Activated CD4-positive, CD25-positive, alpha-beta regulatory T cell treated with anti-CD3 and anti-CD28 coated beads, Interleukin-2, amount 50 U/mL, for 72 hours (primary cell): ENCODE measurements at places on chromosomes 2 and 18.

DNA sequence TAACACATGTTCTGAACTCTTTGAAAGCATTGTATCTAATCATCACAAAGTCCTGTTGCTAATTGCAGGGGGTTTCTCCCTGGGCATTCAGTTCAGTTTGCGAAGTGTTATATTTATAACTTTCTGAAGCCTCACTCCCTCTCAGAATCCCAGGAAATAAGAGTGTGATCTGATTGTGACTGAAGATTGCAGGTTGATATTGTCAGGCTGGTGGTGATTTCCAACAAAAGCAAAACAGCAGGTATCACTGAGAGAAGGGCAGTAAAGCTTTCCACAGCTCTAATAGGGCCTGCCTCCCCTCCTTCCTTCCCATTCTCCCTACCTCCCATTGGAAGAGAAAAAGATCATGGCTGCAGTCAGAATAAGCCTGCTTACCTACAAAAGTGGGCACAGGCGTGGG, 466.7 kb upstream of the FSHR start:
- no peak for DNase-seq

DNA sequence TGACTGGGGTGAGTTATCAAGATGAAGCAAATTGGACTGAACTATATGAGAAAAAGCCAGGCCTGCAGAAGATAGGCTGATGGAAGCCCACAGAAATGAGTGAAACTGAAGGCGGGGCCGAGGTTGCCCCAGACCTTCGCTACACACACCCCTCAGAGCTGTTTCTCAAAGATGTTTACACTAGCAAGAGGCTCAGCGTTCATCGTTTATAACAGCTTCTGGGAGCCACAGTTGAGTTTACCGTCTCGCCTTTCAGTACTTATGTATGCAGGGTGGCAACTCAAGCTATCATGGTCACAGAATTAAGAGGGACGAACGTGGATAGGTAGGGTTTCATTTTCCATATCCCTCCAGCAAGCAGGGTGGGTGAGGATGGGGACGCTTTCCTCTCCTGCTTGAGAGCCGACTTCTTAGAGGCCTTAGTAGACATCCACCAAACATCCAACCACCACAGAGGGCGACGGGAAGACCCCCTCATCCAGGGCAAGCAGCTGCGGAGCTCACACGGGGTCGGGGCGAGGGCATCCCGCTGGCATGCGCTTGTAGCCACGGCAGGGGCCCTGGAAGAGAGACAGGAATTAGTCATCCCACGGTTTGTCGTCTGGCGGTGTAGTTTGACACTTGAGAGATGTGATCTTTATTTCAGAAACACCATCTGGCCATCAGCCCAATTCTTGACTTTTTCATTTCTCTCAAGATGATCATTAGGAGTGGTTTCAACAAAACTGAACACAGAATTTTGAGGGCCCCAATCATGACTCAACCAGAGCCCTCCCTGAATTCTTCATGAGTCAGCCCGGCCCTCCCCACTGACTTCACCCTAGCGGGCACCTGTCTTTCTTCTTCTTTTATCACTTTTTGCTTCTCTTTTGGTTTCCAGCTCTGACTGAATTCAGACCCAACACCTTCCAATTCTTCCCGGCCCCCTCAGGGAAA, 109.1 kb upstream of the CTDP1 start:
- DNase-seq, result peak; percentile 8

- no peak for DNase-seq
These were observed 42.4 kb upstream of the COL5A2 start for GRCh38 chr2:189221811-189222467.

DNA sequence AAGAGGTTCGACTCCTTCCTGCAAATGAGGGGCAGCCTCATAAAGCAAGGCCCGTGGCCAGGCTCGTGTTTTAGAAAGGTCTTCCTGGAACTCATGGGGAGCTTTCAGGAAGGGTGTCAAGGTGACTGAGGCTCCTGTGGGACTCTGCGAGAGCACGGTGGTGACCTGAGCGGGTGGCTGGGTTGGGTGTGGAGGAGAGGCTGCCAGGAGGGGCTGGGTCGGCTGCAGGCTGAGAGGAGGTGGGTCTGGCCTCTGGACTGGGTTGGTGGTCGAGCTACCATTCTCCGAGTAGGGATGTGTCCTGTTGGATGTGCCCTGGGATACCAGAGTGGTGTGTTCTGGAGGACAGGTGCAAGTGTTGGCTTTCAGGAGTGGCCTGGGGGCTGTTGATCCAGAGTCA, 86.4 kb downstream of the DGKD start:
- DNase-seq, result no peak

GRCh38 chr2:40558761-40559160, 106.9 kb upstream of the SLC8A1 start:
- DNase-seq, result no peak

- no peak for DNase-seq
These were observed 165.5 kb downstream of the L3MBTL4 start for GRCh38 chr18:6249170-6249569.

- no peak for DNase-seq
These were observed 244.1 kb upstream of the MYT1L start for GRCh38 chr2:2575181-2575577.

GRCh38 chr2:226489775-226490541, 309.7 kb downstream of the IRS1 start:
- DNase-seq, result no peak

DNA sequence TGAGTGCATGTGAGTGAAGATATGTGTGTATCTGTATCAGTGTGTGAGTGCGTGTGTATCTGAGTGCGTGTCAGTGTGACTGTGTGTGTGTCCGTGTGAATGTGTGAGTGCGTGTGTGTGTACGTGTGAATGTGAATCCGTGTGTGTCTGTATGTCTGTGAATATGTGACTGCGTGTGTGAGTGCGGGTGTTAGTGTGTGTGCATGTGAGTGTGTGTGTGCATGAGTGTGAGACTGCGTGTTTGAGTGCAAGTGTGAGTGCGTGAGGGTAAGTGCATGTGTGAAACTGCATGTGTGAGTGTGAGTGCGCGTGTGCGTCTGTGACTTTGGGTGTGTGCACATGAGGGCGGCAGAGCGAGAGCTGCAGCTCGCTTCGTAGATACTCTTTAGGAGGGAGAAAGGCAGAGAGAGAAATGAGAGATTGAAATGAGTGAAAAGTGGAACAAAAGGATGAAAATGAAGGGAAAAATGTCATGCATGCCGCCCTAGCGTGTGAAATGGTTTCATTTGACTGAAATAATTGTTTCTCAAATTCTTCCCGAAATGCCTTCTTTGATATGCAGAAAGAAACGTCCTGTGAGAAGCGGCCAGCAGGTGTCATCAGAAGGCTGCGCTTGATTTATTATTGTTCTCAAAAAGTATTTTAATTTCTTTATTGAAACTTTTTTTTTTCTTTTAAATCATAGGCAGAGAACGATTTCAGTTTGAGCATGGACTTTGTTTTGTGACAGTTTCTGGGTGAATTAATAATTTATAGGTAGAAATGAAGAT, 25.6 kb downstream of the ZNF407 start:
- DNase-seq, result no peak

- no peak for DNase-seq
These were observed 77.7 kb downstream of the SMAD4 start for GRCh38 chr18:51107598-51108305.

GRCh38 chr2:111116011-111116746, 4.5 kb upstream of the BCL2L11 start:
- DNase-seq, result no peak

DNA sequence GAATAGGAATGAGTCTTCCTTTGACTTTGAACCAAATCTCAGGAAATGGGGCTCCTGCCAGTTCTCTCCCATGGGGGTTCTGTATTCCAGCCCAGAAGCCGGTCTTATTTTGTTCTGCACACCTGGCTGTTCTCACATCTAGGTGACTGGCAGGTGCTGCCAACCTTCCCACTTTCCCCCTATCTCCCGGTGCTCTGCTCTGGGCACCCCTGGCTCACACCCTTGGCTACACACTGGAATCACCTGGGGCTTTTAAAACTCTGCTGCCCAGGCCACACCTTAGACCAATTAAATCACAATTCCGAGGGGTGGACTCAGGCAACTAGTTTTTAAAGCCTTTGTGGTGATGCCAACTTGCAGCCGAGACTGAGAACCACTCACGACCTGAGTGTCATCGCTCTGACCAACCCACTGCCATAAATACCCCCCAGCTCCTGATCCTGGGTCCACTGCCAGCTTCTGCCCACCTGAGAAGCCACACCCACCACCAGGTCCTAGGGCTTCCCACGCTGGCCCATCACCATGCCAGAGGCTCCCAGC, 69.2 kb downstream of the KCNF1 start:
- DNase-seq, result peak; percentile 17

DNA sequence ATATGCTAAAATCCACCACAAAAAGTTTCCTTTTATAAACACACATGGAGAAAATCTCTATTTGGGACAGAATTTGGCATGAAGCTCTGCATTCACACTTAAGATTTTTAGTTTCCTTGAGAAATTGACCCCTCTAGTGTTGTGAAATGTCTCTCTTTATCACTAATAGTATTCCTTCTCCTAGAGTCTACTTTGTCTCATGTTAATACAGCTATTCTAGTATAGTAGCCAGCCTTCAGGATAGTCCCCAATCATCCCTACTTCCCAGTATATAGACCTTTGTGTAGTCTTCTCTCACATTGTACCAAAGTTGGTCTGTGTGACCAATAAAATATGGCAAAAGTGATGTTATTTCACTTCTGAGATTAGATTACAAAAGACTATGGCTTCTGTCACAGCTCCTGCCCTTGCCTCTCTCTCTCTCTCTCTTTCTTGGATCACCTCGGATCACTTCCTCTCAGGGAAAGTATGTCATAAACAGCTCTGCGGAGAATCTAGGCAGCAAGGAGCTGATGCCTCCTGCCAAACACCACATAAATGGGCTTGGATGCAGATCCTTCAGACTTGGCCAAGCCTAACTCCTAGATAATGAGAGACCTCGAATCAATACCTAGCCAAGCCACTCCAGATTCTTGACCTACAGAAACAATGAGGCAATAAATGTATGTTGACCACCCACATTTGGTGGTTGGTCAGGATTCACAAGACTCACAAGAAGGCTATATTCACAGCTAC, 59.7 kb upstream of the NABP1 start:
- no peak for DNase-seq

- DNase-seq, result no peak
These were observed 39.6 kb upstream of the STAT4 start for GRCh38 chr2:191190435-191190834.

DNA sequence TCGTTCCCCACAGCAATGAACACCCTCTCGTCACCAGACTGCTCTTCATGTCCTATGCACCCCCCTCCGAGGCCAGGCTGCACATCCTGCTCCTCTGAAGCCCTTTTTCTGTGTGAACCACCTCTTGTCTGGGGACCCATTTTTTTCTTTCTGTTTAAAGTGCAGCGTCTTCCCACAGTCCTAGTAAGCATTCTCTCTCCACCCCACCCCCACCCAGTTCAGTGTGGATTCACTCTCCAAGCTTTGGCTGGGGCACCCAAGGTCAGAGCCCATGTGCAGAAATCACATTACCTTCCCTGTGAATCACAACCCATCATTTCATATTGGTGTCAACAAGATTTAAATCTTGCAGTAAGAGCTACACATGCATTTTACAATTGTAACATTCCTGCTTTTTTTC, 26.4 kb upstream of the PKDCC start:
- no peak for DNase-seq

GRCh38 chr18:79900610-79901570, 50.6 kb downstream of the SLC66A2 start:
- no peak for DNase-seq

GRCh38 chr2:68710756-68711155, 23.9 kb upstream of the ARHGAP25 start:
- no peak for DNase-seq

GRCh38 chr2:127580167-127581049, 44.9 kb downstream of the MYO7B start:
- DNase-seq, result no peak

DNA sequence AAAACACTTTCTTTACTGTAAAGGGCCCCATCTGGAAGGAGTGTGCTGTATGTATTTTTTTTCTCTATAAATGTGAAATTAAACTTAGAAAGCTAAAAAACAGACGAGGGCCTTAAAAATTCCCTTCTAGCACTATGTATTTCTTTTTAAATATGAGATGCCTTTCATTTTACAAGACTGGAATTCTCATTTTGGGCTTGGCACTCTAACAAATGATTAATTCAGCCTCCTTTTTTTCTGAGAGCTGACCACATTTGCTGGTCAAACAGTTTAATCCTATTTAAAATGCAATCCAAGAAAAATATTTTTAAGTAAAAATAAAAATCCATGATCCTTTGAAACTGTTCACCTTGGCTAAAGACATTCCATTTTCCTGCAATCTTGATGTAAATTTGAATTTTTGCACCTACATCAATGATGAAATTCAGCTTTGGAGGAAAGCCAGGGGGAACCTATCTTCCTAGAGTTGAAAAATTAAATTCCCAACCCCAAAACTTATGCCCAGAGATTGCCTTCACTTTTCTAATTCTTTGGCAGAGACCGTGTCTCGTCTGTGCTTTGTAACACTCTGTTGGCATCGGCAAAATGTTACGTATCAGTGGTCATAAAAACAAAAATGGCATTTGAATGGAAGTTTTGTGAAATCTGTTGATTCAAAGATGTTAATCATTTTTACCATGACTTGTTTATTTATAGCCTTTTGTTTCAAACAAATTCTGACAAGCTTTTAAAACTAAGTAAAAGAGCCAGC, 284.5 kb downstream of the ZNF521 start:
- DNase-seq, result no peak

- DNase-seq, result no peak
These were observed 12.3 kb upstream of the TFCP2L1 start for GRCh38 chr2:121297217-121297830.

DNA sequence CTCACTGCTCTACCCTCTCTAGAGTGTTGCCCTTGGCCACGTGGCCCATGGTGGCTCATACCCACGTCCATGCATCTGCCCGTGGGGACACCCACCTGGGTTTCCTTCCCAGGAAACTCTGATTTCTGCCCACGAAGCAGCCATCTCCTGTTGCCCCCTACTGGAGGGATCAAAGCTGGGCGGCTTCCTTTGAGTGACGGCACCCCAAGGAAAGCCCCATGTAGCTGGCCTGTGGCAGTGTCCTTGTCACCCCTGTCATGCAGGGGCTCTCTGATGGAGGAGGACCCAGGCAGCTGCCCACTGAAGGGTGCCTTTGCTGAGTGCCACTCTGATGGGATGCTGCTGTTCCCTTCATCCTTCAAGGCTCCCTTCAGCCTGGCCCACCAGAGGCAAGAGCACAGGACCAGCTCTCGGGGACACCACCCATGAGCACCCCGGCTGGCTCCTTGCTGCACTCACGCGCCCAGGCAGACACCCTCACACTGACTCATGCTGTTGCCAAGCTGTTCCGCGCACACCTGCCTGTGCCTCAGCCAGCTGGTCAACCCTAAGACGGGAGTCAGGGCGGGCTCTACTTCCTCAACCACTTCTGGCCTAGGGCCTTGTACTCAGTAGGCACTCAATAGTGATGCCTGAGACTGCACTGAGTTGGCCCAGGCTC, 101.1 kb downstream of the CTIF start:
- DNase-seq, result no peak

- DNase-seq, result no peak
These were observed 52.5 kb upstream of the TAF1B start for GRCh38 chr2:9790702-9791225.

GRCh38 chr2:175442441-175442840, 260.9 kb upstream of the ATP5MC3 start:
- DNase-seq, result no peak

GRCh38 chr18:39453882-39454281, 1888.3 kb upstream of the CELF4 start:
- no peak for DNase-seq

GRCh38 chr2:120805602-120806001, 69.9 kb downstream of the GLI2 start:
- no peak for DNase-seq

- no peak for DNase-seq
These were observed 101.7 kb downstream of the TTC32 start for GRCh38 chr2:19799881-19800780.
